ENCODE measurements at places on chromosomes 5 and 9.

GRCh38 chr5:136424835-136425584, 59.7 kb upstream of the TRPC7 start:
- peak; percentile 35 for DNase-seq

DNA sequence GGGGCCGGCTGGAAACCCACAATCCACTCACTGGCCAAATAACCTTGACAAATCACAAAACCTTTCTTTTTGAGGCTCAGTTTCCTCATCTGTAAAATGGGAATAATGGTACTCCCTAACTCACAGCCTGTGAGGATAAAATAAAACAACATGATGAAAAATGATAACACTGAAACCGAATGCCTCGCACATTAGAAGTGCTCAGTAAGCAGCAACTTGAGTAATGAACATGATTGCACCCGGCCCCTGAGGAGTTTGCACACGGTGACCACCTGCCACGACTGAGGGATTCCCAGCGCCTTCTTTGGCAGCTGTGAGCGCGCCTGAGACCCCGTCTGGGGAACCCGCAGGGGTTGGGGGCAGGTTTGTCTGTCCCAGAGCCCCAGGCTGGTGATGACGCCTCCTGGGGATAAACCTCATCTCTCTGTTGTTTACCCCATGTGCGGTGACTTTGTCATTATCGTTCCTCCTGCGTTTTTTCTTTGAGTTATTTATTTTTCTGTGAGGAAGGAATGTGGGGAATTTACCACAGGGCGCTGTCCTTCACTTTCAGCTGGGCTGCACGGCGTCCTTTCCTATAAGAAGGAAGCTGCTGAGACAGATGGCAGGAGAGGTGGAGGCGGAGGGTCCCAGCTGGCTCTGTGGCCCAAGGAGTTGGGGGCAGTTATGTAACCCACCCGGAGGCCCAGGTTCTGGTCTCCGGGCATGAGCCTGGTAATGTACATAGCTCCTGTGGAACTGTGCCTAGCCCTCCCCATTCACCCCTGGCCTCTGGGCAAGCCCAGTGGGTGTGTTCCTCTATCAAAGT, 3.0 kb upstream of the SYNPO start:
- no peak for DNase-seq

DNA sequence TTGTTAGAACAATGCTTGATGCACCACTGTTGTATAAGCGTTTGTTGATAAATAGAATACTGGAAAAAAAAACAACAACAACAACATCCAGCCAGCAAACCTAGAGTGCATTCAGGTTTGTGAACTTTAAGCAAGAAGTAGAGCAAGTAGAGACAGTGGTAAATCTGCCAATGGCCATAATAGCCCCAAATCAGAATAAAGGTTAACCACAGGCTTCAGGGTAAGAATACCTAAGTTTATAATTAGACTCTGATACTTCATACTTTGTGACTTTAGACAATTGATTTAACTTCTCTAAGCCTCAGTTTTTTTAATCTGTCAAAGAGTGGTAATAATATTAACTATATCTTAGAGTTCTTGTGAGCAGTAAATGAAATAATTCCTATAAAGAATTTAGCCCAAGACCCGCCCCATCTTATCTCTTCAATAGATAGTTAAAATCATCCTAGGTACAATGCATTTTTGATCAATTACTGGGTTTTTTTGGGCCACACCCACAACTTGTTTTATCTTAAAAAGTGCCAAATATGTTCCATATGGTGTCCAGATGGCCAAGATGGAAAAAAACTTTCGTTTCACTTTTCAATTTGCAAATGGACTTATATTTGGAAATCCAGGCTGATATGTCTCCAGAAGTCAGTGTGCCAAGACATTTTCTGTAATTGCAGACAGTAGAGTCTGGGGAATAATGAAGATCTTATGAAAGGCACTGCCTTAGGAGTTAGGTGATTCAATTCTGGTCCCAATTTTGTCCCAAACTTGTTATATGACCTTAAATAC, 24.5 kb upstream of the DPYSL3 start:
- no peak for DNase-seq

- DNase-seq = no peak
Measured at GRCh38 chr5:150215979-150216944, 26.4 kb downstream of the SLC6A7 start.

- no peak for DNase-seq
Measured at GRCh38 chr5:89097103-89097502, 214.1 kb upstream of the MEF2C start.

DNA sequence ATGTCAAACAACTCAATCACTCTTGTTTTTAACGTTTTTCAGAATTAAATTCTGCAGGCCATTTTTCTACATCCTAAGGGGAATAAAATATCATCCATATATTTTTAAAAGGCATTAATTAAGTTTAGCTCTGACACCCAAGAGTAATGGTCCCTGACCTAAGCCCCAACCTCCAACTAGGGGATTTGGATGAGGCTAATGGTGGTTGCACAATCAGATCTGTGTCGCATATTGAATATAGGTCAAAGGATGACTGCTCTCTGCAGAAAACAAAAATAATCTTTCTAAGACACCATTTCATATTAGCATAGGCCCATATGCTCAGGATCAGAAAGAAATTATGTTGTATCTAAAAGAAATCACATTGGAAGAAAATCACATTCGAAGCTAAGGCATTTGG, 20.7 kb downstream of the CDH6 start:
- no peak for DNase-seq

DNA sequence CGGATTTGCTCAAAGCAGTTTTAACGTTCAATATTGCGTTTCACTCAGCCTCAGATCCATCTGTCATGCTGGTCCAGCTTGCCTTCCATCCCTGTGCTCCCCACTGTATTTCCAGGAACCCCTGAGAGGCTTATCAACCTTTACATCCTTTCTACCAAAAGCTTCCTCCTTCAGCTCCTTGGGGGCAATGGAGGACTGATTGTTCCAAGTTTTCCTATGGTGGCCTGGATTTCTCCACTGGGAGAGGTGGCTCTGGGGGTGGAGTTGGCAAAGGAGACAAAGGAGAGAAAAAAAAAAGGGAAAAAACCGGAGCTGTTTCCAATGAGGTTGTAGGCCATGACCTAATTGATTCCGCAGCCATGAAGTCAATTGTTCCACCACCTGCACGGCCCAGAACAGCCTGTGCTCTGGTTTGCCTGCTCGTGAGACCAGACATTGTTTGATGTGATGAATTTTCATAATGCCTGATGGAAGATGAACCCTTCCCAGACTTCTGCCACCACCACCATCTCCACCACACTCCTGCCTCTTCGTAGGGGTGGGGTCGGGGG, 54.1 kb downstream of the ABLIM3 start:
- no peak for DNase-seq

GRCh38 chr5:35677878-35678277, 60.2 kb downstream of the SPEF2 start:
- no peak for DNase-seq

DNA sequence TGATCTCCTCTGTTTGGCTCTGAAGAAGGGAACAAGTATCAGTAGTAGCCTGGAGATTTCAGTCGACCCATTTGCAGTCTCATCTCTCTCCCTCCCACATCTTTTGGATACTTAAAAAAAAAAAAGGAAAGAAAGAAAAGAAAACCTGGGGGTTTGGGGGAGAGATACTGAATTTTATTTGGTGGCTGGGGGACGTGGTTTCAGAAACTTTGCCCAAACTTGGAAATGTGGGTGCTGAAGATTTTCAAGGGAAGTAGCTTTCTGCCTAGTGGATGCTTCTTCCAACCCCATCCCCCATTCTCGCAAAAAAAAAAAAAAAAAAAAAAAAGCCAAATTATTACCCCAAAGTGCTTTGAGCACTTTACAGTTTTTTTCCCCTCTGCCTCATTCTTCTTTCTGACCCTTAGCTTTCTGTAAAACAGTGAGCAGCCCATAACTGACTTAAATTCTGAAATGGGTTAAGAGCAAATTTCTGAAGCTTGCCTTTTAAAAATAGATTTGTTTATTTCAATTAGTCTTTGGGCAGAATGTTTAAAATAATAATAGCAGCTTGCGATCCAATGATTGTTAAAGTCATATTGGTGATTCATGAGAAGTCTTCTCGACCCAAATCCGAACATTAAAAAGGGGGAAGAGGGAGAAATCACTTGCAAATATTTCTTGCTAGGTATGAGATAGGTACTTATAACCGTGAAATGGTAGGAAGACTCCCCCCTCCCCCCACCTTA, 894 bp downstream of the FST start:
- DNase-seq = no peak

- no peak for DNase-seq
Measured at GRCh38 chr9:36855448-36856315, 178.4 kb downstream of the PAX5 start.

DNA sequence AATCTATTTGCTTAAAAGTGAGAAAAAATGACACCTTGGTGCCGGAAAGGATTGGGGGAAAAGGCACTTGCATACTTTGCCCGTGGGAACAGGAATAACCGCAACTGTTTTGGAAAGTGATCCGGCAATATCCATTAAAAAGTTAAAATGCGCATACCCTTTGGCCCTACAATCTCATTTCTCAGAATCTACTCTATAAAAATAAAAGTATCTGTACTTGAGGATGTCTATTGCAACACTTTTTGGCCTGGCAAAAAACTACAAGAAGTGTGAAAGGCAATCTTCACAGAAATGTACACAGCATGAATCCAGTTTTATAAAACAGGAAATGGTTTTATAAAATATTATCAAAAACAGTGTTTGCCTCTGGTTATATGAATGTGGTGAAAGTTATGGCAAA, 58.3 kb upstream of the NFIL3 start:
- DNase-seq = no peak

DNA sequence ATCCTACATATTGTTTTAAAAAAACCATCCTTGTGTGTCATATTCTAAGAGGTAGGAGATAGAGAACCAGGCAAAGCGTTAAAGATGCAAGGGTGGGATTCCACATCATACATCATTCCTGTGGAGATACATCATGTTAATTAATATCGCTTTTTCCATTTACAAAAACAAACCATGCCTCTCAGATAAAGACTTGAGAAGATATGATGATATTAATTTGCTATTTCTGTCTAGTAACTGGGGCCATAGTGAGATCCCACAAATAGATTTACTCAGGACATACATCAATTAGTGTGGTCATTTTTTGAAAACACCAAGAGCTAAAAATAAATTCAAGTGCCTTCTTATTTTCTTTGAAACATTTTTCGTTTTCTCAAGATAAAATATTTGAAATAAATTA, 165.4 kb upstream of the TARS1 start:
- DNase-seq = no peak

- no peak for DNase-seq
Measured at GRCh38 chr5:92801911-92802310, 779.1 kb downstream of the NR2F1-AS1 start.

GRCh38 chr5:173752653-173753052, 135.5 kb upstream of the CPEB4 start:
- no peak for DNase-seq

DNA sequence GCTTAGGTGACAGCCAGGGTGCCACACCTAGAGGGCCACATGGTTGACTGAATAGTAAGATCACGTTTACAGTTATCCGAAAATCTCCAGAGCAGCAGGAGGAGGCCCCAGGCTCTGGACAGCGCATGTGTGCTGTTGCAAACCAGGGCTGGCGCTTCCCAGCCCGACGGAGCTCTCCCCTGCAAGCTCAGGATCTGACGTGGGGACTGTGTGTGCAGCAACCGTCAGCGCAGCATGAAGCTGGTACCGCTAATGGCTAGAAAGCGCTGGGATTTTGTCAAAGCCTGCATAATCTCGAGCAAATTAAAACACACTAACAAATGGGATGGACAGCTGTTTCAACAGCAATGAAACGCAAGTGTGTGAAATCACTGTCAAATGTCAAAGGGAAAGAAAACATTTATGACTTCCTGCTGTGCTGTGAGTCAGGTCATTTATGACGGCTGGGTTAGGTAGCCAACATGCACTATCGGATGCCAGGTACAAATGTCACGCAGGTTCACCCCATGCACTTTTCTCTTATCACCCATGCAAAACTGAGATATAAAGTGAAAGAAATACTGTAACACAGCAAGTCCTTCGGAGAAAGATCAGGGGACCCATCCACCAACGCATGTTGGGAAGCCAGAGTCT, 7.5 kb downstream of the SURF4 start:
- DNase-seq = no peak

- no peak for DNase-seq
Measured at GRCh38 chr9:130988400-130988747, 20.6 kb upstream of the LAMC3 start.

GRCh38 chr5:33336891-33337636, 103.7 kb upstream of the TARS1 start:
- no peak for DNase-seq

- no peak for DNase-seq
Measured at GRCh38 chr5:109700516-109701153, 10.9 kb downstream of the MAN2A1 start.

GRCh38 chr9:125177888-125178287, 11.7 kb downstream of the PPP6C start:
- DNase-seq = no peak

DNA sequence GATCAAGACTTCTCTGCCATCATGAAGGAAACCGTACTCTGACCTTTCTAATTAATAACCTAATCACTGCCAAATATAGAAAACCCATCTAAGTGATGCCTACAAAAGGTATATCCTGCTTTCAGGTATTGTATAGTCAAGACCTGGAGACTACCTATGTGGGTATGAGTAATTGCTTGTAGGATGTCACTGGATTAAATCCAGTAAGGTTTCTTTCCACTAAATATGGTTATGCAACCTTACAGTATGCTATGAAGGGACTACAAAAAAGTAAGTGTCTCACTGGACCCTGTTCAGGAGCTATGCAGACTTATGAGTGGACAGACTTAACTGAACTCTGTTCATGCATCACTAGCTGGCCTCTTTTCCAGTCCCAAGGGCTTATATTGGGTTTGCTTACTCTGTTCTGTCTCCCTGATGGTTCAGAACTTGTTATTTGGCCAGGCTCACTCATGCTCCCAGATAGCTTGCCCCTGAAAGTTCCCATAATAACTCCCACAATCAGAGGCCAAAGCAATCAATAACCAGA, 51.1 kb downstream of the PDE6A start:
- DNase-seq = no peak

DNA sequence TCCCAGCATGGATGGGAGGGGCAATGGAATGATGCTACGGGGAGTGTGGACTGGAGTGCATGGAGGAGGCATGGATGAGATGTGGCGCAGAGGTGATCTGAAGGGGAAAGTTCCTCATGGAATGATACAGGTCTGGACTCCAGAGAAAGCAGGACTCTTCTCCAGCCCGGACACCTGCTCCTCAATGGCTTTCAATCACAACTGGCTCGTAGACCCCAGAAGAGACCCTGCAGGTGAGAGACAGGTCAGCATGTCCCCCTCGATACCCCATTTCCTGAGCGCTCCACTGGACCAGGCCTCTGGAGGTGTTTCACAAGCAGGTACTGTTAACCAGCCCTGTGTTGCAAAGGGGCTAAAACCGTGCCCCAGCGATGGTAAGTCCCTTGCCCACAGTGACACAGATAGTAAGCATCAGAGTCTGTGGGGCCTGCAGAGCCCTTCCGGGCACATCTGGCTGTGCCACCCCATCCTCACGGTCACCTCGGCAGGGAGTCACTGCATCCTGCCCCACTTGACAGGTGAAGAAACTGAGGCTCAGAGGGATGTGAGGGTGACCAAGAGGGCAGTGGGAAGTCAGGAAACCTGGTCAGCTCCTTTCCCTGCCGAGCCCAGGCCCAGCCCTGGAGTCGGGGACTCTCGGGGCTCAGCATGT, 5.5 kb upstream of the DPM2 start:
- DNase-seq = no peak

GRCh38 chr5:102681403-102681983, 73.6 kb upstream of the PAM start:
- DNase-seq = peak; percentile 25

Data from GM12891 (cell line).